ENCODE measurements at places on chromosomes 2 and 18. TPM values are rescaled to one million over a fixed set of nuclear protein-coding genes. Genes with fewer than 3 reads are reported as not detected.

Gene UGT1A3
- total RNA-seq, result not detected

Gene DDX1
- total RNA-seq, result 43.4 TPM

Gene RAB1A
- total RNA-seq, result 101 TPM

Gene SLC5A6
- 102 TPM for total RNA-seq

Gene CHRNG
- not detected for total RNA-seq

Gene B3GNT7
- total RNA-seq, result 151 TPM

Gene CAPN10
- total RNA-seq, result 91.0 TPM

Gene CDH2
- total RNA-seq, result 0.35 TPM

Gene ANKRD62
- total RNA-seq, result not detected

Gene HYCC2
- 62.5 TPM for total RNA-seq

Gene SERPINB12
- not detected for total RNA-seq

Gene GREB1
- 2.4 TPM for total RNA-seq

Gene CCDC85A
- total RNA-seq, result not detected

Gene TFPI
- 1.2 TPM for total RNA-seq

Gene GULP1
- total RNA-seq, result not detected

Gene C2orf72
- total RNA-seq, result not detected

DNA sequence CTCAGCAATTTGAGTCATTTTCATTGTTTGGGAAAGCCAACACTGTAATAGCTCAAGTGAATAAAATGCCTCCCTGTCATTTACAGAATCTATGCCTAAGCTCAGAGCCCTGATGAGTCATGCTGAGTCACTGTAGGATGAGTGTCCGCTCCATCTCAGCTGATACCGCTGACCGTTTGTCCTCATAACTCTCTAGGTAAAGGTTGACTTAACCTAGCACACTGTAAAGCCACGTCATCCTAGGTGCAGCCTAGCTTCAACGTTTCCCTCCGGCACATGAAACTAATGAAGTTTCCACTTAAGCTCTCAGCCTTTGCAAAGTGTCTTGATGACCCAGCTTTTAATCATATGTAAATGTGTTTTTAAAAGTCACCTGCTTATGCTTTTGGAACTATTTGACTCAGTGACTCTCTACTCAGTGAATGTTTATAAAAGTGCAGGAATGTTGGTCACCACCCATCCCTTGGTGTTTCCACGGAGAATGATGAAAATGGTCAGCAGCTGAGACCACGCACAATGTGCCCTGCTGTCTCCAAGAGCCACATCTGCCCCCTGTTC is 154.0 kb downstream of the PMAIP1 start:
- H3K27me3 ChIP-seq, result no peaks in the 10 kb centered on the region
- no peak overlapping the region for H3K27ac ChIP-seq
- DNase-seq, result no peak
- H3K36me3 ChIP-seq, result no peaks in the 10 kb centered on the region
- H3K4me1 ChIP-seq, result no peaks in the 10 kb centered on the region

DNA sequence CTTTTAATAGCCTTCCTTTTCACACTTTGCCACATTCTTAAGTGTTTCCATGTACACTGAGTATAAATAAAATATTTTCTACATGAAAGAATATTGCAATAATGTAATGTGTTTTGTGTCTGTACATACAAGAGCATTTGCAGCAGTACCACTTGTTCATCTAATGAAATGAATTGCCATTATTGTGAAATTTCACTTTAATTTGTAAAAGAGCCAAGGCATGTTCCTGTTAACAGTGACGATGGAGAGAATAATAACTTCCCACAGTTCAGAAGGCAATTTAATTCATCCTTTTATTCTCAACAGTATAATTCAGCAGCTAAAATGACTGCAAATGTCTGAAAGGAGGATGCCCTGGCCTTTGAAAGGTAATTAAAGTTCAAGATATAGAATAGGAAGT is 853.9 kb downstream of the LRRTM4 start:
- H3K36me3 ChIP-seq, result no peaks in the 10 kb centered on the region
- no peaks in the 10 kb centered on the region for H3K4me1 ChIP-seq
- H3K4me3 ChIP-seq, result no peak overlapping the region

DNA sequence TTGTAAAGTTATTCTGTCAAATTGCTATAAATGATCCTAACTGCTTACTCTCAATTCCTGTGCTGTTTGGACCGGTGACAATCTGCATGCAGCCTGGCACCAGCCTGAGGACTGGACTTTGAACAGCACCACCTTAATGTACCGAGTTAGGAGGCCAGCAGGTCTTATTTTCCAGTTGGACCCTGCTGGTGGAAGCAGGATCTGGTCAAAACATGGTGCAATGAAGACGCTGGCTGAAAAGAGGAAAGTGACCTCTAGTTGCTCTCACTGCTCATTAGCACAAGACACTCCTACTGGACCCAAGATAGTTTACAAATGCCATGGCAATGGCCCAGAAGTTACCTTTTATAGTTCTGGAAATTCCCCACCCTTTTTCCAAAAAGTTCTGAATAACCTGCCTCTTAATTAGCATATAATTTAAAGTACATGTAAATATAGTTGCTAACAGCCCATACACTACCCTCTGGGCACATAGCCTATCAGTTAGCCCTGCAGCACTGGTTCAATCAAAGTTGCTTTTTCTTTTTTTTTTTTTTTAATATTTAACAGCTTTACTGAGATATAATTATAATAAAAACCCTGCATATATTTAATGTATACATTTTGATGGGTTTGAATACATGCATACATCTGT is 35.8 kb downstream of the RBKS start:
- H3K36me3 ChIP-seq, result no peaks in the 10 kb centered on the region
- DNase-seq, result no peak
- H3K27me3 ChIP-seq, result no peaks in the 10 kb centered on the region
- H3K4me3 ChIP-seq, result no peak overlapping the region

DNA sequence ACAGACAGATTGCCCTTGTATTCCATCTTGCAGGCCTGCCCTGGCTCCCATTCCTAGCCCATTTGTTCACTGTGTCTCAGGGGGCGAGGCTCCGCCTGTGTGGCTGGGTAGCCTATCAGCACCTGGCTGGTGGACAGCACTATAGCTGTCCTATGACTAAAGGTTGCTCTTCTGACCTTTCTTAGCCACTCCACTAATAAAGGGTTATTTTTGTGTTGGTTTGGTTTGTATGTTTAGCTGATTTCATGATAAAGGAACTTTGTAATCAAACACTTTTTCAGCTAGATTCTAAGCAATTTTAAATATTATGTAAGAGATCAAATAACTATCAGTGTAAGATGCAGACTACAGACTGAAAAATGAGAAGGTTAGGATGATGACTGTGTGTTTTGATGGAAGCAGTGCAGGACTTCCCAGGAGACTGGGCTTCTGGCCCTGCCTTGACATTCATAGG is 72.2 kb downstream of the CRIM1 start:
- no peaks in the 10 kb centered on the region for H3K36me3 ChIP-seq
- H3K4me3 ChIP-seq, result no peak overlapping the region
- H3K27ac ChIP-seq, result no peak overlapping the region
- no peak for DNase-seq
- no peaks in the 10 kb centered on the region for H3K27me3 ChIP-seq
- no peaks in the 10 kb centered on the region for H3K4me1 ChIP-seq

- H3K27ac ChIP-seq, result no peak overlapping the region
- H3K27me3 ChIP-seq, result no peaks in the 10 kb centered on the region
- no peaks in the 10 kb centered on the region for H3K36me3 ChIP-seq
- H3K4me3 ChIP-seq, result no peak overlapping the region
- DNase-seq, result no peak
These were observed 223.6 kb upstream of the EPAS1 start for GRCh38 chr2:46073540-46074046.

GRCh38 chr2:192030289-192030688 is 164.4 kb downstream of the TMEFF2 start:
- no peak for DNase-seq
- no peak overlapping the region for H3K27ac ChIP-seq
- H3K27me3 ChIP-seq, result no peaks in the 10 kb centered on the region
- H3K36me3 ChIP-seq, result no peaks in the 10 kb centered on the region
- H3K4me3 ChIP-seq, result no peak overlapping the region

GRCh38 chr2:231991664-231992063 is 30.2 kb downstream of the DIS3L2 start:
- DNase-seq, result no peak
- H3K4me1 ChIP-seq, result no peaks in the 10 kb centered on the region
- no peaks in the 10 kb centered on the region for H3K27me3 ChIP-seq
- no peak overlapping the region for H3K4me3 ChIP-seq
- no peaks in the 10 kb centered on the region for H3K36me3 ChIP-seq

- no peak overlapping the region for H3K27ac ChIP-seq
- no peaks in the 10 kb centered on the region for H3K27me3 ChIP-seq
- no peak for DNase-seq
- no peaks in the 10 kb centered on the region for H3K36me3 ChIP-seq
These were observed 380.4 kb upstream of the POU3F3 start for GRCh38 chr2:104473546-104473945.

DNA sequence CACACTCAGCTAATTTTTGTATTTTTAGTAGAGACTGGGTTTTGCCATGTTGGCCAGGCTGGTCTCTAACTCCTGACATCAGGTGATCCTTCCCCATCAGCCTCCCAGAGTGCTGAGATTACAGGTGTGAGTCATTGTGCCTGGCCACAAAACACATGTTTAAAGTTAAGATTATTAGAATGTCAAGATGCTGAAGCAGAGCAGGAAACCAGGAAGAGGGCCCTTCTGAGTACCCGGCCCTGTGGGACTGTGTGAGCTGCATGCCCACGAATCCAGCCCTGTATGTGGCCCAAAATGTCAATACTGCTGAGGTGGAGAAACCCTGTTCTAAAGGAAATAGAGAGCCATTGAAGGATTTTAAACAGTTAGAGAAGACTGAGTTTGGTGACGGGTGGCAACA is 31.0 kb upstream of the REV1 start:
- H3K27me3 ChIP-seq, result no peaks in the 10 kb centered on the region
- H3K4me1 ChIP-seq, result no peaks in the 10 kb centered on the region
- no peak for DNase-seq
- H3K36me3 ChIP-seq, result no peaks in the 10 kb centered on the region
- no peak overlapping the region for H3K27ac ChIP-seq

- DNase-seq, result no peak
- no peaks in the 10 kb centered on the region for H3K4me1 ChIP-seq
- no peaks in the 10 kb centered on the region for H3K27me3 ChIP-seq
- H3K36me3 ChIP-seq, result no peaks in the 10 kb centered on the region
These were observed 125.7 kb downstream of the KCTD1 start for GRCh38 chr18:26422472-26423162.

DNA sequence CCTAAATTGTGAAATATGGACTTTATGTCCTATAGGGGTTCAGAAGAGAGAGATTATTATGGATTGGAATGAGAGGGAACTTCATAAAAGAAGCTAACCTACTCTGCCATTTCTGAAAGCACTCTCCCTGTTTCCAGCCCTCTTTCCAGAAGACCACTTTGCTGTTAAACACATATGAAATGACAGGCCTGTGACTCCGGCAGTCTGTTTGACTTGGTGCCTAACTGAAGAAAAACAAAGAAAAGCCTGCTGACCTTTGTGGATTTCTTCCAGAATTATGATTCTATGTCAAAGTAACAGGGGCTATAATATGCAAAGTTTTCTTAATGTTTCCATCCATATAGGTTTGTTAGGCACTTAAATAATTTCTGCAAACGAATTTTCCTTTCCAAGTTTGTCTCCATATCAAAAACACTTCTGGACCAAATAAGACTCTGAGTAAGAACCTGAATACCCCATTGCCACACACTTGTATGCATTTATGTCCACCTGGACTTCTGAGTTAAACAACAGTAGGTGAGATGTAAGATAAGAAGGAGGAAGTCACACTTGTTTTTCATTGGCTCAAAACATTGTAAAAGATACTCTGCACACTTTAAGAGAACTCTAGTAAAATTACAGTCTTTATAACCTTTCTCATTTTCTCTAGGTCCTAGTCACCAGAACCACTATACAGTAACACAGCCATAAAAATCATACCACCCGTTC is 111.7 kb downstream of the PIEZO2 start:
- no peaks in the 10 kb centered on the region for H3K27me3 ChIP-seq
- H3K4me3 ChIP-seq, result no peak overlapping the region
- no peak for DNase-seq
- H3K4me1 ChIP-seq, result no peaks in the 10 kb centered on the region
- H3K36me3 ChIP-seq, result no peaks in the 10 kb centered on the region

GRCh38 chr2:84939426-84940087 is 31.4 kb upstream of the KCMF1 start:
- H3K4me1 ChIP-seq, result peaks cover 38% of the 10 kb centered on the region
- DNase-seq, result peak; percentile 63
- H3K27me3 ChIP-seq, result no peaks in the 10 kb centered on the region
- peak overlapping the region; percentile 6 for H3K4me3 ChIP-seq
- H3K27ac ChIP-seq, result peak overlapping the region; percentile 89

DNA sequence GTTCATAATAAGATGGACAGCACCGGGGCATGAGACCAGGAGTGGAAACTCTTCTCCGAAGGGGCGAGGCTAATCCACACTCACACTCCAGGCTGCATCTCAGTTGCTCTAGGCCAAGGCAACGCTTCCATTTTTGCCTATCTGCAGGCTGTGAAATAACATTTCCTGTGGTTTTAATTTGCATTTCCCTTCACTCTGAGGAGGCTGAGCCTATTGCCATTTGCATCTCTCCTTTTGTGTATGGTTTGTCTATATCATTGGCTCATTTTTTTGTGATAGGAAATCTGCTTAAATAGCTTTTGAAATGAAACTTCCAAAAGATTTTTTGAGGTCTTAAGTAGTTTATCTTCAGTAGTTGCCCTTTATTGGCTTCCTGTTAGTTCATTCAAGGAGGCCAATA is 57.6 kb downstream of the TPGS2 start:
- H3K36me3 ChIP-seq, result no peaks in the 10 kb centered on the region
- H3K4me1 ChIP-seq, result peaks cover 8% of the 10 kb centered on the region
- no peak overlapping the region for H3K27ac ChIP-seq

GRCh38 chr2:120828829-120829632 is 93.4 kb downstream of the GLI2 start:
- H3K4me1 ChIP-seq, result no peaks in the 10 kb centered on the region
- no peak for DNase-seq
- no peaks in the 10 kb centered on the region for H3K27me3 ChIP-seq

- H3K27ac ChIP-seq, result no peak overlapping the region
- H3K36me3 ChIP-seq, result no peaks in the 10 kb centered on the region
- no peak for DNase-seq
- no peak overlapping the region for H3K4me3 ChIP-seq
- no peaks in the 10 kb centered on the region for H3K27me3 ChIP-seq
These were observed 194.0 kb downstream of the VWC2L start for GRCh38 chr2:214604861-214605260.

- no peaks in the 10 kb centered on the region for H3K27me3 ChIP-seq
- H3K36me3 ChIP-seq, result no peaks in the 10 kb centered on the region
These were observed 80.8 kb downstream of the KIF5C start for GRCh38 chr2:148955798-148956197.

- H3K4me3 ChIP-seq, result no peak overlapping the region
- H3K4me1 ChIP-seq, result no peaks in the 10 kb centered on the region
- no peak overlapping the region for H3K27ac ChIP-seq
- DNase-seq, result no peak
- H3K27me3 ChIP-seq, result no peaks in the 10 kb centered on the region
These were observed 599.5 kb upstream of the ZNF804A start for GRCh38 chr2:183998797-183999190.

Measured in natural killer cell (primary cell).